ENCODE measurements at places on chromosomes 4 and X.

DNA sequence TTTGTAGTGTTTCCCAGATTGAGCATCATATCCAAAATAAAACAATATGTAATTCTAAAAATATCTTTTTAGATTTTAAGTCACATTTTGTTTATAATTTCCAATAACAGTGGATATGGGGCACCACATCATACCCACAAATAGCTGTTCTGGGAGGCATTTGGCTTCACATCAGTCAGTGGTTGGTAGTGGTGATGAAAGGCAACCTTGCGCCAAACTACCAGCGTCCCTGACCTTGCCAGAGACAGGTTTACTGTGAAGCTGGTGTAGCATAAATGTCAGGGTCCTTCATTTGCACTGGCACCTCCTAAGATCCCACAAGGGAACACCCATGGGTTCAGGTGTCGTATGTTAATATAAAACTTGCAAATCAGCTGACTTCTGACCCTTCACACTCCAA, 222.2 kb downstream of the DCTD start:
- DNase-seq = no peak

- DNase-seq = no peak
Observed at GRCh38 chr4:38152721-38153386, 192.7 kb downstream of the PTTG2 start.

DNA sequence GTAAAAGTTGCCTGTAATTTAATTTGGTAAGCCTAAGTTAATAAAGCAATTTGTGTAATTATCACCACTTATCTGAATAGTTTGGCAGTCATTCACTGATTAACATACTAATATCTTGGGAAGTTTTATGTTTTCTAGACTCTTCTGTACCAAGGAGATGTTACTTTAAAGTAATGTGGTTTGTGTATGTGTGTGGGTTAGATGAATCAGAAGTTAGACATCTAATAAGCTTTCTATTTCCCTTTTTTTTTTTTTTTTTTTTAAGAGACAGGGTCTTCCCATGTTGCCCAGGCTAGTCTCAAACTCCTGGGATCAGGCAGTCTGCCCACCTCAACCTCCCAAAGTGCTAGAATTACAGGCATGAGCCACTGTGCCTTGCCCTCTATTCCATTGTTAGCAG, 5.3 kb downstream of the SLAIN2 start:
- no peak for DNase-seq

DNA sequence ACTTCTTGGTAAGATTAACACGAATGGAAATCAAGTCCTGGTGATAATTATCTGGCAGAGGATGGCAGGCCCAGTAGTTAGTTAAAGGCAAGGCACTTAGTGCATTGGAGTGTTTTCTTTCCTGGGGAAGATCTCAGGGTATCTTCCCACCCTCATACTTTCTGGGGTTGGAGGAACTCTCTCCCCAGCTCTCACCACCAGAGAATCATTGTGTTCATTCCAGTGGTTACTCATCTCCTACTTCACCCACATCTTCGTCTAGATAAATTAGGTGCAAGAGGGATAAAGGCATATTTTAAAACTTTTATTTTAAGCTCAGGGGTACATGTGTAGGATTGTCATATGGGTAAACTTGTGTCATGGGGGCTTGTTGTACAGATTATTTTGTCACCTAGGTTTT, 67.5 kb upstream of the SH3RF1 start:
- no peak for DNase-seq

DNA sequence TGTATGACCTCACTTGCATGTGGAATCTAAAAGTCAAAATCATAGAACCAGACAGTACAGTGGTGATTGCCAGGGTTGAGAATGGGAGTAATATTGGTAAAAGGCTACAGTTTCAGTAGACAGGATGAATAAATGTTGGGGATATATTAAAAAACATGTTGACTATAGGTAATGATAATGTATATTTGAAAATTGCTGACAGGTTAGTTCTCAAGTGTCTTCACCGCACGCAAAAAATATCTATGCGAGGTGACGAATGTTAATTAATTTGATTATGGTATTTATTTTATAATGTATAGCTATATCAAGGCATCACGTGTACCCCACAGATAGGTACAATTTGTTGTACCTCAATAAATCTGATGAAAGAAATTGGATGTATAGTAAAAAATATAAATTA, 909.6 kb upstream of the NDST4 start:
- DNase-seq = no peak

DNA sequence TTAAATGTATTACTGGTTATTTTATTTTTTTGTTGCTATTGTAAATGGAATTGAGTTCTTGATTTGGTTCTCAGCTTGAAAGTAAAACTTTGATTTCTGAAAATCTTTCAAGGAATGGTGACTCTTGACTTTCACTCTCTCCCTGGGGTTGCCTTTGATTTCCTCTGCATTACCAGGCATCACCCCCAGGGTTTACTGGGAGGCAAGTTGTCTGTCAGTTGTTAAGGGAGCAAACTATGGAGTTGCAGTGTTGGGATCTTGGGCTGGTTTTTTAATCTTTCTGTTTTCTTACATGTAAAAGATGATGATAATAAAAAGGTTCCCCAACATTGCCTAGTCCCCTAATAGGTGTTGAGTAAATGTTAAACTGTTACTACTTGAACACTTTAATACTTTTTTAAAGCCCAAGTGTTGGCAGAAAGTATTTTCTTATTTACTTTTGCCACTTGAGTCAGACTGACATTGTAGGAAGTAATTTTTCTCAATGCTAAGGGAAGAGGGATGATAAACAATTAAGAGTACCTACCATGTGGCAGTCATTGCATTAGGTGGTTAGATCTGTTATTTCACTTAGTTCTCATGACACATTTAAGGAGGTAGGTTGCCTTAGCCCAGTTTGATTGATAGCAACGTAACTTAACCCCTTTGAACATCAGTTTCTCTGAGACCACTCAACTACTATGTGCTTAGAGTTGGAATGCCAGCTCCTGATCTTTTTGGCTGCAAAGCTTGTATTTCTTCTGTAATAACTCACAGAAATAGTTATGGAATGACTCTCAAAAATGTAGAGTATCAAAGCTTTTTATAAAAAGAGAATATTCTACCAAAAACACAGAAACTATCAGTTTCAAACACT, 67.1 kb downstream of the DCLK2 start:
- no peak for DNase-seq

DNA sequence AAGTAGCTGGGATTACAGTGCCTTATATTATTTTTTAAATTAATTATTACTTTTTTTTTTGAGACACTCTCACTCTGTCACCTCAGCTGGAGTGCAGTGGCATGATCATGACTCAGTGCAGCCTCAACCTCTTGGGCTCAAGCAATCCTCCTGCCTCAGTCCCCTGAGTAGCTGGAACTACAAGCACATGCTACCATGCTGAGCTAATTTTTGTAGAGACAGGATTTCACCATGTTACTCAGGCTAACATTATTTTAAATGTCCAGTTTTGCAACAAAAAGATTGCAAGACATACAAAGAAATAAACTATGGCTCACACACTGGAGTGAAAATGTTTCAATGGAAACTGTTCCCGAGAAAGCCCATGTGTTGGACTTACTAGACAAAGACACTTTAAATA, 59.2 kb downstream of the MND1 start:
- DNase-seq = no peak

DNA sequence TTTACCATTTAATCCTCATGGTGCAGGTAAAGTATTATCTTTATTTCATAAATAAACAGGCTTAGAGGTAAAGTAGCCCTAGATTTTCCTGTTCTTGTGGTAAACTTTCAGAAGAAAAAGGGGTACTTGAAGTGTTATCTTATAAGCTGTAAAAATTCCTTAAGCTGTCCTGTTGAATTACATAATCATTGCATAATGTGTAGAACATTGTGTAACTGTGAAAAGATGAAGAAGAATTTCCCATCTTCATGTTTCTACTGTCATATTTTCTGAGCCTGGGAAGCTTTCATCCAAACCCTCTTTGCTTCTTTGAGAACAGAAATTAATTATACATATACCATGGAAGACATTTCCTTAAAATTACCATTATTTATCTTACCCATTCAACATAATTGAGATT, 90.5 kb downstream of the ELOVL6 start:
- DNase-seq = no peak

DNA sequence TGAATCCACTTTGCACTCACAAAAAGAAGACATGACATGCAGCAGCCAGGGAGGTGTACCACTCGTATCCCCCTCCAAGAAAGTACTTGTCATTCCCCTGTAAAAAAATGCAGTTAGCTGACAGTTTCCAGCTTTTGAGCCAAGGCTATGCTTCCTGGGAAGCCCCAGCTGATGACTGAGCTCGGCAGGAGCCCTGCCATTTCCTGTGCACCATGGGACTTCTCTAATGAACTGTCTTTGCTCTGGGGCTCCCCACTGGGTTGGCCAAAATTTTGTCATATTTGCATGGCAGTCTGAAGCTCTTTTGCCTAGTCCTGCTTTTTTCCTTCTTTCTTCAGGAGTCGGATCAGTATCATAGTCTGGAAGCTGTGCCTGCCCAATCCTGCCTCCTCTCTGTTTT, 104.5 kb upstream of the MAOA start:
- no peak for DNase-seq

- no peak for DNase-seq
Observed at GRCh38 chrX:42491137-42491907, 286.6 kb downstream of the PPP1R2C start.

DNA sequence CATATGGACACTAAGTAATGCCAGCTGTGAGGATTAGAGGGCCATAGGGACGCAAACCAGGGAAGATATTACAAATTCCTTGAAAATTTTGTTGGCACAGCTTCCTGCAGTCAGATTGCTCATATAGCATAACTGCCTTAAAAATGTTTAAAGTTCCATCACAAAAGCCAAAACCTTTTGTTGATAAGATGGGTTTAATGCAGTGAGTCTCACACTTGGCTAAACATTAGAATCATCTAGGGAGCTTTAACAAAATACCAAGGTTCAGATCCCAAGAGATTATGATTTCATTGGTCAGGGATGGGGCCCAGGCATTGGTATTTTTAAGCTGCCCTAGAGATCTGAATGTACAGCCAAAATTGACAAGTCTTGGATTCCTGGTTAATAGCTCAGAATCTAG, 376.5 kb upstream of the MAD2L1 start:
- DNase-seq = no peak

GRCh38 chr4:54254116-54254914, 25.2 kb downstream of the PDGFRA start:
- DNase-seq = no peak

- no peak for DNase-seq
Observed at GRCh38 chrX:72685018-72685417, 29.1 kb downstream of the PHKA1 start.

- no peak for DNase-seq
Observed at GRCh38 chr4:10577018-10577417, 107.5 kb downstream of the CLNK start.

GRCh38 chrX:18885328-18886004, 98.4 kb downstream of the PHKA2 start:
- no peak for DNase-seq

DNA sequence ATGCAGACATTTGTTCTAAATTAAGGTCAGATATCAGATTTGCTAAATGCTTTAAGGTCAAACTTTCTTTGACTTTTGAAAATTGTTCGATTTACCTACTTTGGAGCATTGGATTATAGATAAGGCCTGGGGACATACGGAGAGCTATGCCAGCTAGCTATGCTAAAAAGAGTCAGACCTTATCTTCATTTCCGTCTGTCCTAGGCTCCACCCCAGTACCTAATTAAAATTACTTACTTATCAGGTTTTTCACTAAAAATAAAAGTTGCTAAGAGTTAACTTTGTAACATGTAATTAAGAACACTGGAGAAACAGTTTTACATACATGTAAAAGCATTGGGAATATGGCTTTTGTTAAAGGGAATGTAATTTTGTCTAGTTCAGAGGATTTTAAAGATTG, 7.1 kb upstream of the TMEM35A start:
- no peak for DNase-seq

DNA sequence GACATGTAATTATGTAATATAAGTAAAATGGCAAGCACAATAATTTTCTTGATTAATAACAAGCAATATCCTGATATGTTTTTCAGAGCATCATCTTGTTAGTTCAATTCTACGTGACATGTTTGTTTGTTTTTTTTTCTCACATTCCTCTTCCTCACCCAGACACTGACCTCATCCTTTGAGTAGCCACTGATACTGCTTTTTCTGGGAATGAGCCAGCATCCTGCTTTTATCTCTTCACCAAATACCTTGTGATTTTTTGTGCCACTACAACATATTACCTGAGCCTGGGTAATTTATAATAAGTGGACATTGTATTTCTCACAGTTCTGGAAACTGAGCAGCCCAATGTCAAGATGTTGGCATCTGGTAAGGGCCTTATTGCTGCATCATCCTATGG, 484.0 kb downstream of the NAF1 start:
- DNase-seq = no peak

- DNase-seq = no peak
Observed at GRCh38 chr4:44928785-44929184, 202.4 kb upstream of the GNPDA2 start.

GRCh38 chrX:130715299-130715698, 187.7 kb downstream of the ENOX2 start:
- no peak for DNase-seq

GRCh38 chrX:155923200-155923599, 42.1 kb downstream of the VAMP7 start:
- DNase-seq = no peak

GRCh38 chr4:165767671-165768070, 105.4 kb upstream of the TLL1 start:
- DNase-seq = no peak

DNA sequence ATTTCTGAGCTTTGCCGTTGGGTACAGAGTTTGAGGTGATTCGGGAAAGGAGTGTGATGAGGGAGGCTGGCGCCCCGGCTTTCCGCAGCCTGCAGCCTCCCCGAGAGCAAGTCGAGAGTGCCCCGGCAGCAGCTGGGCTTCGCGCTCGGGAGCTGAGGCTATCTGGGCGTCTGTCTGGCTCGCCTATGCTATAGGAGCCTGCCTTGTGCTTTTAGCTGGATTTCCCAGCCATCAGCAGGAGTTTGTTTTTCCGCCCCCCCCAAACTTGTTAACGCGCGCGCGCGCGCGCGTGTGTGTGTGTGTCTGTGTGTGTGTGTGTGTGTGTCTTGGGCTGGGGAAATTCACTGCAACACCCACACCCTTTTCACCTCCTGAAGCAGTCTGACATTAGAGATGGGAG, 765 bp upstream of the DGKK start:
- DNase-seq = no peak

GRCh38 chr4:151712777-151713176, 48.0 kb downstream of the GATB start:
- DNase-seq = no peak

DNA sequence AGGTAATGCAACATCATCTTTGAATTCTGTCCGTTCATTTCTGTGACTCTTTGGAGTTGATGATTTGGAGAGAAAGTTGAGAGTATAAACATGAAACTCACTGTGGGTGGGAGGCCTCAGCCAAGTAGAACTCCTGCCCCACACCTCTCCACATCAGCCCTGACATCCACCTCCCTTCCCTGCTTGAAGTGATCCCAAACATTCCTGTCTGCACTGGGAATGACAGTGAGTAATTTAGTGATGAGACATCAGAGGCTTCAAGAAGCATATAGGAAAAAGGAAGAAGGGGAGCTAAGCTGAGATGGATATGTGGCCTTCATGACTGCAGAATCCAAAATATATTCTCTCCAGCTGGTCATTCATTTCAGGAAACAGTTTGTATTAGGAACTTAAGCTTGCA, 151.8 kb downstream of the SPATA18 start:
- DNase-seq = no peak

- DNase-seq = peak; percentile 64
Observed at GRCh38 chrX:34810364-34810763, 132.2 kb upstream of the FAM47B start.

Data from SW480 (cell line).